Activated CD4-positive, alpha-beta T cell treated with anti-CD3 and anti-CD28 coated beads, Interleukin-10, Interleukin-2, amounts not matched to agents 100 ng/mL and 50 ng/mL, durations not matched to agents 16 hours and 8 hours (primary cell): ENCODE measurements at places on chromosomes 1 and 21.

GRCh38 chr1:193542690-193543089 is 356.3 kb upstream of the B3GALT2 start:
- no peak for DNase-seq

DNA sequence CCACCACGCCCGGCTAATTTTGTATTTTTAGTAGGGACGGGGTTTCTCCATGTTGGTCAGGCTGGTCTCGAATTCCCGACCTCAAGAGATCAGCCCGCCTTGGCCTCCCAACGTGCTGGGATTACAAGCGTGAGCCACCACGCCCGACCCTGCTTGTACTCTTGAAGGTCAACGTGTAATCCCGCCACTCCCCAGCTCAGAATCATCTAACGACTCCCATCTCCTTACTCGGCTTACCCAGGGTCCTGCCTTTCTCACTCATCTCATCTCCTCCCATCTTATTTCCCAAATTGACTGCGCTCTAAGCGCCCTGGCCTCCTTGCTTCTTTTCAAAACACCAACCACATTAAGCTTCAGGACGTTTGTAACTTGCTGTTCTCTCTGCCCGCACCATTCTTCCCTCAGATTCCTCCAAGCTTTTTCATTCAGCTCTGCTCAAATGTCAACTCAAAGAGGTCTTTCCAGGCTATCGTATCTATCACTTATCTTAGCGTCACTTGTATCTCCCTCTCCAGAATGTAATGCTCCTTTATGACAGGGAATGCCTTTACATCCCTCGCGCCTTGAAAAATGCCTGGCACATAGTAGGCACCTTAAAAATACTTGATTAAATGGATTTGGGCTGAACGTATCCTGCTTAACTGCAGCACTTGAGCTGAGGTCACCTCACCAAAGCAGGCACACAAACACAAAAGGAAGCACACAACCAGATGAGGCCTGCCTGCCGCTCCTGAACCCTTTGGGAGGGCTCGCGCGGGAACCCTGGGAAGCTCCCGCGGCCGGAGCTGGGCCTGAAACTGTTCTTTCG is 1.4 kb upstream of the USP1 start:
- no peak for DNase-seq

DNA sequence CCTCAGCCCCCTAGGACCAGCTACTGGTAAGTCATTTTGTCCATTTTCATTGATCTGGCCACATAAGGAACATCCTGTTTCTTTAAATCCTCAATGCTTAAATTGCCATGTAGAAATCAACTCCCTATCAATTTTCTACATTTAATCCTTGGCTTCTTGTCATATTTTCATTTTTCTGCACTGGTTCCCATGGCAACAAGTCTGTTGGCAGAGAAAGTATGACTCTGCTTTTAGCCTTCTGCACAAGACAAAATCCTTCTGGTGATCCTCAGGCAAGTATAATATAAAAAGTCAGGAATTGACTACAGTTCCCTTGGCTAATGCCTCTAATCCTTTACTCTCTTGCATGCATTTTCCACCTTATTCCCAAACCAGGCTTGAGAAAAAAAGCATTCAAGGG is 65.0 kb downstream of the LRRC40 start:
- DNase-seq, result no peak

DNA sequence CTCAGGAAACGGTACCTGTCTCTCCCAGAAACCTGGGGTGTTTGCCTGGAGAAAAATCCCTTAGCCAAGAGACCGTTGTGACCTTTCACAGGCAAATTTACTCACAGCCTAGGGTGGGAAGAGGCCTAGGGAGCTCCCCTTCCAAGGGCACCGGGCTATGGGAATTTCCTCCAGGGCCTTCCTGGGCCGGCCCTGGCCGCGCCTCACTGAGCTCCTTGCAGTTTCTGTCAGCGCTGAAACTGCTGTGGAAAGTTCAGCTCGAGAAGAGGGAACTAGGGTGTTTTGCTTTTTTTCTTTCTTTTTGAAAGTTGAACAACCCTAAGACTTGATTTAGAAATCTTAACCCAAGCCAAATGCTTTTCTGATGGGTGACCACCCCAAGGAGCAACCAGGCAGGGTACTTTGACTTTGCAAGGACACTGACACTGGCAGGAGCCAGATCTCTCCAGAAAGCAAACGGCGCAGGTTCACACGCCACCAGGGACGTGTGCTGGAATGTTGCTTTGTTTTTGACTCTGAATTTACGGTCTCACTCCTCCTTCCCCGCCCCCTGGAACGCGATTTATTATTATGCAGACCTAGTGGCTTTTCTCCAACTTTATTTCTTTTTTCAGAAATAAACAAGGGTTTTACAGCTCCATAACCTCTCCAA is 229.6 kb upstream of the JUN start:
- no peak for DNase-seq

DNA sequence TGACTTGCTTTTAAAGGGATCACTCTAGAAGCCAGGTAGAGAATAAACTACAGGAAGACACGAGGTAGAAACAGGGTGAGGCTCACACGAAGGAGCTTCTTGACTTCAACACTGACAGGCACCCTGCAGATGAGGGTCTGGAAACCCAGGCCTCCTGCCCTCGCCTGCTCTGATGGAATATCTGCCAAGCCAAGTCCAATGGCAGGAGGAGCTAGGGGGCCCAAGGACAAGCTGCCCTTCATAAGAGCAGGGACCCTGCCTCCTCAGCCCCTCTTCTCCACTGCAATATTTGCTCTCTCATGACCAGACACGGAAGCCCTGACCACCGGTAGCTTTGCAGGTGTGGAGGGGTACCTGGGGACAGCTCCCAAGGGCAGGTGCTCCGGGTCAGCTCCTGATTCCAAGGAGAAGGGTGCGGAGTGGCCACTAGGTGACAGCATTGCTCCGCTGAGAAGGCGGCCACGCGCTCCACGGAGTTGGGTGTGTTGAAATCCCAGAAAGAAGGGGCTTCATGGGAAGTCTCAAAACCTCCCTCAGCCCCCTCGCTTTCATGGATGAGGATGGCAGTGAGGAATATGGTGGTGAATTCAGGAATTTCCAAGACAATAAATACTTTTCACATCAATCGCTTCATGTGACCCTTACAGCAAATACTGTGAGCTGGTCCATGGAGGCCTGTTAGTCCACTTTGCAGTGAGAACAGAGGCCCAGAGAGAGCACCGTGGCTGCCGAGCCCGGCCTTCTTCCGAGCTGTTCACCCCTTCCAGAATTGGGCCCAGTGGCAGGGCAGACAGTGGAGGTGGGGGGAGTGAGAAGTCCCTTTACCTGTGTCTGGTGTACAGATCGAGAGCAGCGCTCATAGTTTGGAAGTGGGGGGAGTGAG is 33.2 kb upstream of the PAX7 start:
- DNase-seq, result peak; percentile 52

DNA sequence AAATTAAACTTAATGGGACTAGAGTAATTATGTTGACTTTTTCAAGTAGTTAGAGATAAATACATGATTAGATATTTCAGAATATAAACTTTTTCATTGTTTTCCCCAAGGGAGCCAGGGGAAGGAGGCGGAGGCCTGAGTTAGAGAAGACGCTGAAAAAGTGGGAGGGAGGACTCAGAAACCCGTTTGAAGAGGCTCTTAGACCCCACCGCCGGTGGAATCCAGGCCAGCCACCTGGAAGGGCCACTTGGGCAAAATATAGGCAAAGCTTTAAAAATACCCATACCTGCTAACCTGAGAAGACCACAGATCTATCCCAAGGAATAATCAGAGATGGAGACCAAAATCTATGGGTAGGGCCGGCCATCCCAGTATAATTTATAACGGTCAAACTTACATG is 242.6 kb downstream of the PTPRU start:
- no peak for DNase-seq

DNA sequence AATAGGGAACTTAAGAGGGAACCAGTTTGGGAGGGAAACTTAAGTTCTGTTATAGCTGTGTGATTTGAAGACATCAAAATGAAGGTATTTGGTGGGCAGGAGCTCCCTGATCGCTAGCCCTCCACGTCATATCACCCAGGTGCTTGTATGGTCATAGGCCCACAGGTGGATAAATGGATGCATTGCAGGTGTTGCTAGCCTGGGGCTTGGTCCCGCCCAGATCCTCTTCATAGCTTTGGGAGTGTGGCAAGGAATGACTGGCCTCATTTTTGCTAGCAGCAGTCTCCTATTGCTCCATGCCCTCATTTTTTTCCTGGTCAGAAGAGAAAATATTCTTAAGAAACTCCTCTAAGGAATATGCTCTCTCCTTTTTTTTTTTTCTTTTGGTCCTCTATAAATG is 11.3 kb downstream of the GNPAT start:
- DNase-seq, result no peak

DNA sequence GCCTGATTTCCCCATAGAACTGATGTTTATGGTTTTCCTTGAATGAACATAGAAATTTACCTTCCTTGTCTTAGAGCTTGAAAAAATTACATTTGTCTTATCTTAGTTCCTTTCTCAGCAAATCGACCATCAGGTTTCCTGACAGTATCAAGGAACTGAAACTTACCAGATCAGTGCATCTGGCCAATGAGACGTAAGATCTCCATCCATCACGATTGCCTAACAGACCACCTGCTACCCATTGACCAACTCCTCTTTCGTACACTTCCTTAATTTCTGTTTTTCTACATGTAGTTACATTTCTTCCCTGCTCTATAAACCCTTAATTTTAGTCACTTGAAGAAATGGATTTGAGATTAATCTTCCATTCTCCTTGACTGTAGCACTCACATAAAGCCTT is 57.4 kb upstream of the TMPRSS15 start:
- no peak for DNase-seq

- no peak for DNase-seq
Measured at GRCh38 chr1:5850503-5850902, 141.7 kb downstream of the NPHP4 start.

- DNase-seq, result no peak
Measured at GRCh38 chr1:59159557-59160203, 137.2 kb upstream of the FGGY start.

DNA sequence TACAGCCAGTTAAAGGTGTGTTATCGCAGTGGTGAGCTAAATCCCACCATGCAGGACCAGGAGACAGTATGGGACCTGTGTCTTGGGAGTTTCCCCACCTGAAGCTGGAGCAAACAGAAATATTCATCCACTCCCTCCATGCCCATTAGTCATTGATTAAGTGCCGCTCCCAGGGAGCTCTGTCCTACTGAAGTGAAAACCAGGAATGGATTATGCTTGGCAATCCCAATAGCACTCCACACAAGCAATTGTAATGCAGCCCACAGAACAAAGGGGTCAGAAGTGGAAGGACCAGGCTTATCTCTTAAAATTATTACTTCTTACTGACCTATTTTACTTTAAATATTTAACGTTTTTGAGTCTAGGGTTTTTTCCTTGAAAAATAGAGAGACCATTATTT is 1005.4 kb downstream of the ADGRL2 start:
- DNase-seq, result no peak

GRCh38 chr1:12518931-12519692 is 98.9 kb downstream of the DHRS3 start:
- peak; percentile 79 for DNase-seq

DNA sequence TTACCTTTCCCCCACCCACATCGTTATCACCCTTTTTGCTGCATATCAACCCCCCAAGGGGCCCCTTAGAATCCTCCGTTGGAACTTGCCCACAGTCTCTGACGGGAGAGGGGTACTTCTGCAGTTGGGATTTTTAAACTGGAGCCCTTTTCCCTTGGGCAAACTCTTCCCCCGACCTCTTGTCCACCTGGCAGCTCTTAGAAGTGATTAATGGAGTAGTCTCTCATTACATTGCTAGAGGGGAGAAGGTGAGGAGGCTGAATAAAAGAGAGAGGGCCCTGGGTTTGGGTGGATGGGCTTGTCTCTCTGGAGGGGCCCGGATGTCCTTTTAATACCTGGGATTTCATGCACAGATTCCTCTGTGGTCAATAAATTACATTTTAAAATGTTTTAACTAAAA is 27.2 kb upstream of the TSPAN2 start:
- DNase-seq, result no peak
